ENCODE measurements at places on chromosomes 1 and 21.
A peak's percentile ranks its signal among the peaks of the same experiment; 100 is the strongest.

- DNase-seq, result no peak
Observed at GRCh38 chr1:155196103-155196892, 11.4 kb downstream of the THBS3 start.

DNA sequence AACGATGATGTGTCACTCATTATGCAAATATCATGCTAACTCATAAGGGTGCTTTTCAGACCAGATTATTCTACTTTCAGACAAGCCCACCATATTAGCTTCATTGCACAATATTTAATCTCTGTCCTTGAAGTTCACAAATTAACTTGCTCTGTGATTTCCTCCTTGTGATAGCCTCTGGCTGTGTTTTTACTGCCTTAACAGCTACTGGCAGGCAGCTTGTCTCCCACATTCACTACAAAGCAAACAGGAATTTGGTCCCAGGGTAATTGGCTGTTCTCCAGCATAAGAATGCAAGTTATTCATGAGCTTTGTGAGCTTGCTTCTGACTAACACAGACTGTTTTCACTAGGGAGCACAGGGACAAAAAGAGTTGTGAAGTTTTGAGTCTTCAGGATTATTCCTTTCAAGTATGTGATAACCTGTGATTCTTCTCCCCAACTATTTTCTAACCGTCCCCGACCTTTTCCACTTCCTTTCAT is 87.9 kb upstream of the HMCN1 start:
- DNase-seq, result peak; percentile 91

- DNase-seq, result no peak
Observed at GRCh38 chr1:26191739-26192138, 1.3 kb downstream of the CATSPER4 start.

DNA sequence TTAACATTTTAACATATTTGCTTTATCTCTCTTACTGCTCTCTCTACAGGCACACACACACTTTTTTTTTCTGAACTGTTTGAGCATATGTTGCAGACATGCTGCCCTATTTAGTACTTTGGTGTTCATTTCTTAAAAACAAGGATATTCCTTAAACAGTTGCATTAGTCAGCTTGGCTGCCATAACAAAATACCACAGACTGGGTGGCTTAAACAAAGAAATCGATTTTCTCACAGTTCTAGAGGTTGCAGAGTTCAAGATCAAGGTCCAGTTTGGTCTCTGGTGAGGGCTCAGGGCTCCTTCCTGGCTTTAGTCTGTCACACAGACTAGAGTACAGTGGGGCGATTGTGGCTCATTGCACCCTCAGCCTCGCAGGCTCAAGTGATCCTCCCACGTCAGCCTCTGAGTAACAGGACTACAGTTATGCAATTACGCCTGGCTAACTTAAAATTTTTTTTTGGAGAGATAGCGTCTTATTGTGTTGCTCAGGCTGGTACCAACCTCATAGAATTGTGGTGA is 46.7 kb downstream of the RPRD2 start:
- DNase-seq, result peak; percentile 15

DNA sequence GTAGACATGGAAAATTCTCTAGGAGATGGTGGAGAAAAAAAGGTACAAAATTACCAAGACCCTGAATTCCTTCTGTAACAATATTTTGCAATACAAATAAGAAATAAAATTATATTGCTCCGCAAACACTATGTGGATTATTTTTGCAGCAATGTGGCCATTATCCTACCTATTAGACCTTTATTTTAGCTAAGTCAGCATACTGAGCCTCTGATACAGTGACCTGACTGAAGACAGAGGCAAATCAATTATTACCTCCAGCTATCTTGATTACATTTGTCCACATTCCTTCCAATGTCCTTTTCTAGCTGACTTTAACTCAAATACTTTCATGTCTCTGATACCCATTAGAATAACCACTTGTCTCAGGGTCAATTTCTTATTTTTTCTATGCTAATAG is 610.9 kb downstream of the LRRIQ3 start:
- no peak for DNase-seq

DNA sequence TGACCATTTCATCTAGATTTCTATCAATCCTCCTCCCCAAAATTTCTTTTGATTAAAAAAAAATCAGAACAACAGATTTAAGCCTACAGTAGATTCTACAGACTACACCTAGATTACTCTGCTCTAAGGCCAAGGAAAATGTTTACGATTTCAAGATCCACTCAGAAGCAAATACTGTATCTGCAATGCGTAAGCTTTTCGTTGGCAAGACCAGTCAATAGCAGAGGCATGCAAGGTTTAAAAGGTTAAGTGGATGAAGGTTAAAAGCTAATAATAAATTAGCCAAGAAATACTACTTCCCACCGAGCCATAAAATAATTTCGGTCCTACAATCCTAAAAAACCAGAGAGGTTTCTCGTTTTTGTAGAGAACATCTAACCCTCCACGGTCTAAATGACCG is 1.3 kb downstream of the CLSTN1 start:
- DNase-seq, result peak; percentile 41

- no peak for DNase-seq
Observed at GRCh38 chr1:172843444-172843843, 184.5 kb downstream of the FASLG start.

GRCh38 chr1:1917304-1917976 is 1.6 kb downstream of the TMEM52 start:
- no peak for DNase-seq

- peak; percentile 72 for DNase-seq
Observed at GRCh38 chr1:243924188-243924587, 74.1 kb upstream of the AKT3 start.

- DNase-seq, result peak; percentile 41
Observed at GRCh38 chr1:230103306-230104173, 36.5 kb downstream of the GALNT2 start.

DNA sequence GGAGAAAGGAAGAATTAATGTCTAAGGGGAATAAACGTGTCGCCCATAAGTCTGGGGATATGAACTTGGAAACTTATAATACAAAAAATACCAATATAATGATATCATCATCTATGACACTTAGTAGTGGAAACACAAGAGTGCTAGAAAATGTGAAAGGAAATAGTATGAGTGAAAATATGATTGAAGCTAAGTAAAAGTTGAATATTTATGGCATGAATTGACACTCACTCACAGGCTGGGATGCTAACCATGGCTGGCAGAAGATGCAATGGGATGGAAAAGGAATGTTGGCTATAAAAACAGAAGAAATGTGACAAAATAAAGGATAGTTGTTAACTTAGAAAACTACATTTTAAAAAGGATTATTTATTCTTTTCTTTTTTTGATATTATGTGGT is 120.1 kb downstream of the XPR1 start:
- no peak for DNase-seq
